ENCODE measurements at places on chromosomes 12 and 14.

GRCh38 chr12:124637163-124637562 lies 69.8 kb upstream of the NCOR2 start:
- no peak for DNase-seq

GRCh38 chr12:94571556-94571955 lies 78.8 kb downstream of the TMCC3 start:
- DNase-seq: no peak

GRCh38 chr12:119211884-119212283 lies 33.2 kb downstream of the HSPB8 start:
- no peak for DNase-seq

GRCh38 chr12:69154585-69155363 lies 84.6 kb upstream of the CPSF6 start:
- peak; percentile 77 for DNase-seq

GRCh38 chr14:105300542-105301102 lies at the start of gene BRF1:
Gene BRF1, minus strand, starts transcription at chr14:105301001. Its CDS starts 372 bp downstream, at chr14:105300629.
- DNase-seq: peak; percentile 95

DNA sequence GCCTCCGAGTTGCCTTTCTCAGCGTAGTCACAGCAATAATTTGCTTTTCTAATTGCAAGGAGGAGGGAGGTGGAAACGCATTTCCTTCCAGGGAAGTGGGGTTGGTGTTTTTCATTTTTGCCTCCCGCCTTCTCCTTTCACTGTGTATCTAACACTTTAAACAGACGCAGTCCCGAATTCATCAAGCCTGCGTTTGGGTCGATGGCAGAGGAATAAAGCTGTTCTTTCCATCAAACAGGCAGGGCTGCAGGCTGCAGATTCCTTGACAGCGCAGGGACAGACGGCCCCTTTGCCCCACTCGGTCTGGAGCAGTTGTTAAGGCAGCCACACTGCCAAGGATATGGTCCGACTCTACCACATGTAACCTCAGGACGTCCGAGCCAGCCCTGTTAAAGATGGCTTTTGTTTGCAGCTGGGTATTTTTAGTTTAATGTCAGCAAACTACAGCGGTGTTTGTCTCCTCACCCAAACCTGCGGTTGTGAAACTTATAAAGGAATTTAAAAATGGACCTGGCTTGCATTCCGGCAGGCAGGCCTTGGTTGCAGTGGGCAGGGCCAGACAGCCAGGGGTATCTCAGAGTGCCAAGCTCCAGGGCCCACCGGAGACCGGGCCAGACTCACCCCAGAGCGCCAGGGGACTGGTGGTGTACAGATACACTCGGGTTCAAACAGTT lies 2.1 kb downstream of the CHST11 start:
- no peak for DNase-seq

- no peak for DNase-seq
These were observed 5.1 kb downstream of the ARHGDIB start for GRCh38 chr12:14956024-14956891.

GRCh38 chr12:132500142-132500855 lies 10.3 kb downstream of the FBRSL1 start:
- no peak for DNase-seq

DNA sequence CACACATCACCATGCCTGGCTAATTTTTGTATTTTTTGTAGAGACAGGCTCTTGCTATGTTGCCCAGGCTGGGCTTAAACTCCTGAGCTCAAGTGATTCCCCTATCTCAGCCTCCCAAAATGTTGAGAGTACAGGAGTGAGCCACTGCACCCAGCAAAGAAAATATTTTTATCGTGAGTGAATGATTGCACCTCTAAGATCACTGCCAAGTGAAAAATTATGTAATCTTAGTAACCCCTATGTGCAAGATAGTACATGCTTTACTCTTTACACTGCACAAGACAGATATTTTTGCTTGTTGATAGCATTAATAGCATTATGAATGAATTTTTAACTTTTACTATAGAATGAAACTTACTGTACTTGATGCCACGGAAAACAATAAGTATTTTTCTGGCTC lies 3.4 kb upstream of the MRPS35 start:
- DNase-seq: no peak

GRCh38 chr12:85310456-85311076 lies 30.5 kb downstream of the ALX1 start:
- DNase-seq: no peak

- no peak for DNase-seq
These were observed 221.8 kb upstream of the ARHGAP5 start for GRCh38 chr14:31855262-31855661.

DNA sequence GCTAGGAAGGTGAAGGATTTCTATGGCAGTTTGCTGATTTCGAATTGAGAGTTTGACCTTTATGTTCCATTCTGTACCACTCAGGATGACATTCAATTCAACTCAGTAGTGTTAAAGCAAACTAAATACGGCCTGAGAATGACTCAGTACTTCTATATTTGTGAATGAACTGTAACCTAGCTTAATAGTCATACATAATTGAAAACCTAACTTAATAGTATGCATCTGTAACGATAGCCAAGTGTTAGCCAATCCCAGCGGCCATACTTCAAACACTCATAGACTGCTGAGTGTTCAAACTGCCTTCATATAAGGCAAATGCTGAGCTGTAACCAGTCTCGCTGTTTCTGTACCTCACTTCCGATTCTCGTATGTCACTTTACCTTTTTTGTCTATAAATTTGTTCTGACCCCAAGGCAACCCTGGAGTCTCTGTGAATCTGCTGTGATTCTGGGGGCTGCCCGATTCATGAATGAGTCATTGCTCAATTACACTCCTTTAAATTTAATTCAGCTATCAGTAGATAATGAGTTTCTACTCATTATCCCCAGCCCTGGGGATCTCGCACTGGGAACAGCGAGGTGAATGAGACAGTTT lies 98.5 kb upstream of the SLC24A4 start:
- DNase-seq: no peak

DNA sequence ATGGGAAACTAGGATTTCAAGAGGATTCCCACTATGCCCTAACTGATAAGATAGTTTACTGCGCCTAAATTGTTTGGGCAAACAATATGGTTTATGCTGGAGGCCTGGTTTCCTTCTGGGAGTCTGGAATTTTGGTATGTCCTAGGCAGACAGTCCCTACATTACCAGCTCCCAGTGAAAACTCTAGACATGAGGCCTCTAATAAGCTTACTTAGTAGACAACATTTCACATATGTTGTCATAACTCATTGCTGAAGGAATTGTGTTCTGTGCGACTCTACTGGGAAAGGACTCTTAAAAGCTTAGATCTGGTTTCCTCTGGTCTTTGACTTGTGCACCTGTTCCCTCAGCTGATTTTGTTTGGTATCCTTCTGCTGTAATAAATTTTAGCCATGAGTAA lies 18.0 kb upstream of the PRPF39 start:
- DNase-seq: no peak

GRCh38 chr14:21405097-21405496 lies 21.3 kb upstream of the SUPT16H start:
- DNase-seq: no peak

GRCh38 chr12:96404696-96405095 lies 4.5 kb upstream of the CDK17 start:
- no peak for DNase-seq

DNA sequence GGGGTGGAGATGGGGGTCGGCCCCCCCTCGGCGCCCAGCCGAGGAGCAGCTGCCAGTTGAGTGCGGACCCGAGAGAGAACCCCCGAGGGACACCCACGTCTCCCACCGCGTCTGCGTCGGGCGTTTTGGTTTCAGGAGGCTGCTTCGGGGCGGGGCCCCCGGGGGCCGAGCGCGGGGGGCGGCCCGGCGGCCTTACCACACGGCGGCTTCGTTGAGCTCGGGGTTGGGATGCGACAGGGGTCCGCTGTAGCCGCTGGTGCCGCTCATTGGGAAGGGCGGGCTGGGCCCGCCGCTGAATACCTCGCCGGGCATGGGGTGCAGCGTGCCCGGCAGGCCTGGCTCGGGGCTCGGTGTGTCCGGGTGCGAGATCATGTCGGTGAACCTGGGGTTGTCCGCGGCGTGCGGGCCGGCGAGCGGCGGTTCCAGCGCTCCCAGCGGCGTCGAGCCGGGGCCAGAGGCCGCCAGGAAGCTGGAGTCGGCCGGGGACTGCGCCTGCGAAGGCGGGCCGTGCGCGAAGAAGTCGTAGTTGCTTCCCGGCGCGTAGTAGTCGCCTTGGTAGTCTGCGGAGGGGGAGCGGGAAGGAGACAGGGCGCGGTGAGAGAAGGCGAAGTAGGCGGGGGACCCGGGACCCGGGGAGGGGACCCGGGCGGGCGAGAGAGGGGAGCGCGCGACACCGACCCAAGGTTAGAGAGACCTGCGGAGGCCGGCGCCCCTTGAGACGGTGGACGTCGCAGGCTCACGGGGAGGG lies 8.5 kb downstream of the LHX5 start:
- no peak for DNase-seq

DNA sequence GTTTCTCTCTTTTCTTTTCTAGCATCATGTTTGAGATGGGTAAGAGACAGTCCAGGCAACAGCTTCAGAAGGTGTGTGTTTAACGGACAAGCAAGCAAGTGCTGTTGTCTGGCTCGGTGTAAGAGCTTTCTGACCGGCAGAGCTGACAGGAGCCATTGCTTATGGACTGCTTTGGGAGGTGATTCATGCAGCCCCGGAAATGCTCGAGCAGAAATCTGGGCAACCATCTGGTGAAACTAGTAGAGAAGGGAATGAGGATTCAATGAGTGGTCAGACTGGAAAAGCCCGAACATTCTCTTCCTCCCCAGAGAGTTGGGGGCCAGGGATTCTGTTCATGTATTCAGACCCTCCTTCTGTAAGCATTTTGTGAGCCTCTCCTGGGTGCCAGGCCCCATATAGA lies 24.4 kb downstream of the TUNAR start:
- DNase-seq: no peak
